ENCODE measurements at places on chromosomes 12 and 14.

DNA sequence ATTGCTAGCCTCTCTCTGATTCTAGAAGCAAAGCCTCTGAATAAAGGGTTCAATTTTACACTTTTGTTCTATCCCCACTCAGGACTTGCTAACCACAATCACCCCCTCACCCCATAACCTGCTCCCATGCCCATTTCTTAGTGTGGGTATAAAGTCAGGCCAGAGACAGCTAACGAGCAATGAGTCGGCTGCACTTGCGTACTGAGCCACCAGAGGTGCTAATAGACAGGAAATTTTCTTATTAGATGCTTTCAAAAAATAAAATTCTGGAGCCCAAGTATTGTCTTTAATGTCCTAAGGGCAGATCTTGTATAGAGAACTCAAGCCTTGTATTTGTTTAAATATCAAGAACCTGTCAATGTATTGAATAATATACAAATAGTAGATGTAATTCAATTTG lies 256.9 kb downstream of the SYT1 start:
- DNase-seq: no peak

GRCh38 chr14:68094158-68094557 lies 274.6 kb downstream of the RAD51B start:
- DNase-seq: no peak

DNA sequence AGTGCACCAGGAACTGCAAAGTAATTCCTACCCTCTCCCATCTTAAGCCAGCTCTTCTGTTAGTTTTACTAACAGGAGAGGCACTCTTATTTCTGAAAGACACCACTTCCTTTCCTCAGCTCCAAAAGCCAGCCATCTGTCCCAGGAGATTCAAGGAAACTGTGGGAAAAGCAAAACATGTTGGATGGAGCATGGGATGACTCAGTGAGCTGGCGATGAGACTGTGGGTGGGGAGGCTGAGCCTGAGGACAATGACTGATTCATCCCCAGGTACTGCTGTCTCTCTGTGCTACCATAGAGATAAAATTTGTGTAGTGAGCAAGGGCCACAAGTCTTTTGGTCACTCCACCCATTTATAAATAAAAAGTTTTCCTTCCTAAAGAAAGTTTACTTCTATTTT lies 141.4 kb downstream of the MYRFL start:
- no peak for DNase-seq

DNA sequence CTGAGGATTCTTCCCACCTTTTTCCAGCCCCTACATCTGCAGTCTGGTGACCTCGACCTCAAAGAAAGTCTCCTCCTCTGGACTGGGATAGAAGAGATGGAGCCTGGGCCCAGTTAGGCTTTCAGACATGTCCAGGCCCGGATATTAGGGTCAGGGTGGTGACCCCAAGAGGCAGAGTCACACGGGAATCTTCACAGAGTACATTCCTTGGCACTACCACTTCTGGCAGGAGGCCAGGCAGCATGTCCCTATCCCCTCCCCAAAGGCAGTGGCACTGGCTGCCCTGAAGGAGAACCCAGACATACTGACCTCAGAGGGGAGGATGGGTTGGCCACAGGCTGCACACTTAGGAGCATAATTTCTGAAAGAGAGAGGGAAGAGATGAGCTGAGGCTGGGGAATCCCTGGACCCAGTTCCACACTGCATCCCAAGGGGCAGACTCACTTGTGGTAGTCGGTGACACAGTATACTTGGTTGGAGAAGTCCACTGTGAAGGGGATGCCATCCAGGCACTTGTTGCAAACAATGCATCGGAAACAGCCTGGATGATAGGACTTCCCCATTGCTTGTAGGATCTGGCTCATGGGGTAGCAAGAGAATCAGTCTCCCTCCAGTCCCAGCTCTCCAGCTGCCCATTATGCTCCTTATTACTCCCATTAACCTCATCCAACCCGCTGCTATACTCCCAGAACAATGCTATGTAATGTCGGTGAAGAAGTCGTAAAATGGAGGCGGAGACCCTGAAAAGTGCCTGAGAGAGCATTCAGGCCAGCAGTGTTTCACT lies 7.6 kb downstream of the AJUBA start:
- no peak for DNase-seq

DNA sequence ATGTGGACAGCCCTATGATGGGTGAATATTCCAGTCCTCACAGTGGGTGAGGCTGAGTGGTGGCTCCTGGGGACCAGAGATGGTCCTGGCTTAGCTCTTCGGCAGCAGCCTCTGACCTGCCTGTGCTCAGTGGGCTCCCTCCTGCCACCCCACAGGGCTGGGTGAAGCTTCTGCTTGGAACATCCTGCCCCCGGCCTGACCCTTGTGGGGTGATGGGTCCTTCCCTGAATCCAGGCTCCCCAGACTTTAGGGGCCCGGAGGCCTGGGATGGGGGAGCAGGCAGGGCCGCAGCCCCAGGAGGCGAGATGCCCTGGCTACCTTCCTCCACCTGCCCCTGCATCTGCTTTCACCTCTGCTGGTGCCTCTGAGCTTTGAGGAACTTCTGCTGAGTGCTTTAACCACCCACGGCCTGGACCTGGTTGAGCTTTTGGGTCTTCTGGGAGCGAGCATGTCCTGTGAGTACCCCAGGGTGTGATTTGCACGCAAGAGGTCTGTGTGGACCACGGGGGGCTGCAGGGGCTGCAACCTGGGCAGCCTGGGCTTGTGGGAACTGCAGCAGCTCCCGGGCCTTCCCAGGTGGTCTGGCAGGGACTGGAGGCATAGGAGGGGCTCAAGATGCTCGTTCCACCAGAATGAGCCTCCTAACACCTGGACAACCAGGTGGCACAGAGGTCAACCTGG lies 159.5 kb downstream of the KIF26A start:
- no peak for DNase-seq

GRCh38 chr12:129886541-129886940 lies 17.3 kb downstream of the TMEM132D start:
- DNase-seq: no peak

DNA sequence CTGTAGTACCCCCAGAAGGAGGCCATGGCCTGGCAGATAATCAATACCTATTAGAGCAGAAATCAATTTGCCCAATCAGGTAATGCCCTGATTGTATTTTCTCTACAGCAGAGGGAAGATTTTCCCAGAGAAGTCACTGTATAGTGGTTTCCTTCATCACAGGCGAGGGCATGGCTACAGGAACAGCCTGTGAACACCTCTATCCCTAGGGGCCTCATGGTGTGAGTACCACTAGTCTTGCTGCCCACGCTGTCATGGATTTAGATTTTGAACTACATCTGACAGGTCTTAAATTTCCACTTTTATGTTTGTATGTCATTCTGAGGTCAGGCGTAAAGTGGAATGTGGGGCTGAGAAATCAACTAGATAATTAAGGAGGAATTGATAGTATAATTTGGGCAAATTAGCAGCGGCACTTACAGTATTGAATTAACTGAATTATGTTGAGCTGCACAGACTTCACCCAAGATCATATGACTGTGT lies 42.4 kb upstream of the STXBP6 start:
- no peak for DNase-seq

DNA sequence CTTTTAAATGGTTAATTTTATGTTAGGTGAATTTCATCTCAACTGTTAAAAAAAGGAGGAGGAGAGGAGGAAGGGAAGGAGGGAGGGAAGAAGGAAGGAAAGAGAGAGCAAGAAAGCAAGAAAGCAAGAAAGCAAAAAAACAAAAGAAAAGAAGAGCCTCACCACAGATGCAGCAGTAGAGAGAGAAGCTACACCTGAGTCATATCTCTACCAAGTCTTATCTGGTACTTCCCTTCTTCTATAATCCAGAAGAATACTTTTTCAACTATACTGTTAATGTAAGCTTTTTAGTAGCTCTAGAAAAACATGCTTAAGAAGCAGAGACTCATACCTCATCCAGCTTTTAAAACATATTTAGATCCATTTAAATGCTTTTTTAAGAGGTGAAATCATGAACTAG lies 5.6 kb upstream of the IL26 start:
- no peak for DNase-seq

DNA sequence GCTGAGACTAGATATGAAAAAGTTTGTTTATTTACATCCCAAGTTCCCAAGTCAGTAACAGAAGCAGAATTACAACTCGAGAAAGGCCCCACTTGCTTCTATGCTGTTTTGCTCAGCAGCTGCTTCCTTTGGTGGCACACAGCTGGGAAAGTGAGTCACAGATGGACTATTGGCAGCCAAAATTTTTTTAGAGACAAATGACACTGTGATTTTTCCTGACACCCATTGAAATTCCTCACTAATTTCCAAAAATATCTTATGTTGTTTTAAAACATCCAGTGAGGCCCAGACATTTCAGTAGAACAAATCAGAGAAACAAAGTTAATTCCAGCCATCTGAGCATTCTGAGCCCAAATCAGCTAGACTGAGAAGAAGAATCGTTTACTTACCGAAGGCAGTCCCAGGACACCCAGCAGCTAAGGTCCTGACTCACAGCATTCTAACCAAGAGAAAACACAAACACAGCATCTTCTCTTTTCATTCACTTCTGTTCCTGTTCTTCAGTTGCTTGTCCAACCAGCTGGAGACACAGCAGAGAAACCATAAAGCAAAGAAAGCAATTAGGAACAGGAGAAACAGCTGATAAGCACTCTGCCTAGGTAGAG lies 188.3 kb downstream of the DAD1 start:
- no peak for DNase-seq

DNA sequence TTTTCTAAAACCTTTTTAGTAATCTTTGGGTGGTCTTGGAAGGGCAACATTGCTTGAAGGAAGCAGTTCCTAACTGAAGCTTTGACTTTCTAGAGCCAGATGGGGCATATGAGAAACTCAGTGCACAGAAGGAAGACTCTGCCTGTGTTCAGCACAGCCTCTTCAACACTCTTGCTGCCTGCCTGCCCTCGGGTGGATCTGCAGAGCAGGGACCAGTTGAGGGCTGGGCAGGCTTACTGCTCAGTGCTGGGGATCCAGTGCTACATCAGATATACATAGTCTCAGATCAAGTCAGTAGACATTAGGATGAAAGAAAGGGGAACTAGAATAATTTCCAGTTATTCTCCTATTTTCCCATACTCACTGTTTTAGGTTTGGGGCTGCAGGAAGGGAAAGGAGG lies 29.5 kb upstream of the TMX1 start:
- no peak for DNase-seq

DNA sequence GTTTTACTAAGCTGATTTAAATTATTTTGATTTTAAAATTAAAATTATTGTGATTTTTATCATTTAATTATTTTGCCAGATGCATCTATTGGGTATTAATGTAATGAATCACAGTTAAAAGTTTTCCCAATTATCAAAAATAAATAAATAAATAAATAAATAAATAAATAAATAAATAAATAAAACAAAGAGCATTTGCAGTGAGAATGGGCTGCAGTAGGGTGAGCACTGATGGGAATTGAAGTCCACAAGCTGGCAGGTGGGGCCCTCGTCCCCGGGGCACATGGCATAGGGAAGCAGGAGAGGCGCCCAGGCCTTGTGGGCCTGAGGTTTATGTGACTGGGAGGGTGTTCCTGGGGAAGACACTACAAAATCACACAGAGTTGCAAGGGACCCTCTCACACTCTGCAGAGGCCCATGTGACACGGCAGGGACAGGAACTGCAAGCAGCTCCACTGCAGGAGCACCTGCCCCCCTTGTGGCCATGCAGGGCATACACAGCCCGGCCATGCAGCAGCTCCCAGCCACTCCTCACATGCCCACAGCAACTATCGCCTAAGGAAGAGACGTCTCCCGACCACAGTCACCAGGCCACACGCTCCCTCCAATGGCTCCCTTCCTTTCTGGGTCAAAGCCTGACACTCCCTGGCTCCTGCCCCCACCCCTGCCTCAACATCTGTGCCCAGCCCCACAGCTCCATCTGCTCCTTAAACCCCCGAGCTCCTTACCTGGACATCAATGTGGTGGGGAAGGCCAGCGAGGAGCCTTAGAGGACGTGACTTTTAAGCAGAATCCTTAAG lies 256.3 kb upstream of the SFSWAP start:
- no peak for DNase-seq

DNA sequence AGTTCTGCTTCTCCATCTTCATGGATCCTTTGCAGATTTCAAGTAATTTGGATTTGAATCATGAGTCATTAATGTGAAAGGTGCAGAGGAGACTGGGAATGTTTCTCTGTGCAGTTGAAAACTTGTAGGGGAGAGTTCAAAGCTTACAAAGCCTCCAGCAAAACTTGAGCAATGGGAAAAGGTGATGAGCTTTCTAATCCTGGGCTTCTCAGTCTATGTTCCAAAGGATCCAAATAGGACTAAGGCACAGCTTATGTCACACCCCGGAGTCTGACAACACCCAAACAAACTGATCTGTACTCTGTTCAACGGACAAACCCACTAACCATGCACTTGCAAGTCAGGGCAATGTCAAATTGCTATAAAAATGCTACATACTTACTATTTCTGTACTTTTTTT lies 134.8 kb downstream of the DUSP6 start:
- DNase-seq: no peak

DNA sequence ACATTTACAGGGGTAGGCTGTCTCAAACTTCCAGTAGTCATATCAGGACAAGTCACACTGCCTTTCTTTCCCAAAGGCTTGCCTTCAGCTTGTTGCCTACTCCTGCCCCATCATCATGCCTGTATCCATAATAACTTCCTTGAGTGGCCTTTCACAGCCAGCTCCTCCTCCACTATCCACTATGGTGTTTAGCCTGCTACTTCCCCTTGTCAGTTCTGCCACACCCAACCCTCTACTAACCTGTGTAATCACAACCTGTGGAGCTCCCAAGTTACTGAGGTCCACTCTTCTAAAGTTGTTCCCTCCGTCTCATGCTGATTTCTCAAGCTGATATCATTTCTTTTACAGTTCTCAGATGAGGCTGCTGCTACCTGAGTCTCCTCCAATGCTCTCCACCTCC lies 159.9 kb downstream of the BMP4 start:
- no peak for DNase-seq

GRCh38 chr12:76799362-76799761 lies 35.4 kb downstream of the ZDHHC17 start:
- DNase-seq: no peak

DNA sequence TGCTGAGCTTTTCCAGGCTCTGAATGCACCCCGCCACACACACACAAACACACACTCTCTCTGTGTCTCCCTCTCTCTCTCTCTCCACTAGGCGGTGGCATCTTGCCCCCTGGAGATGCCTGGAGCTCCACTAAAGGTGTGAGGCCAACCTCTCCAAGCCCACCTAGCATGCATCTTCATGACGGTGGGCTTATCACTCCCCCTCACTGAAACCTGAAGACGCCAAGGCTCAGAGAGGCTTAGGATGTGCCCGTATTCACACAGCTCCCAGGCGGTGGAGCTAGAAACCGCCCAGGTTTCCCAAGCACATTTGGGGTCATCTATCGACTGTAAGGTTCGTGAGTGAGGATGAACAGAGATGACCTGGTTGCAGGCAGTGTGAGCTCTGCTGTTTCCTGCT lies 42.6 kb upstream of the BCL11B start:
- DNase-seq: no peak

DNA sequence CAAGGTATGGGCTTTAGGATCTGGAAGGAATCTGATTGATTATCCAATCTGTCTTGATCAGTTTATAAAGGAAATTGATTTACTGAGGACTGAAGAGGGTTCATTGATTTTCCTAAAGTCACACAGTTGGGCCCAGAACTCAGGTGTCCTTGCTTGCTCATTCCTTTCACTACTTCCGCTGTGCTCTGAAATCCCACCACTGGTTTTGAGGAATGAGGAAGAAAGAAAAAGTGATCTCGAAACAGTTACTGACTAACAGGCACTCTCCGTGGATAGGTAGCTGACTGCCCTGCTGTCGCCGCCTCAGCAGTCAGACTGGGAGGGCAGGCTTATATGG lies at the start of gene FITM1:
Gene FITM1, plus strand, starts transcription at position 280 of the 337 bp plus-strand sequence. CDS start 905 bp downstream, outside the sequence.
- no peak for DNase-seq
